ENCODE measurements at places on chromosomes 4 and X. TPM values are rescaled to one million over a fixed set of nuclear protein-coding genes. Genes with fewer than 3 reads are reported as not detected.

GRCh38 chr4:56212774-56213173 lies 174.5 kb downstream of the AASDH start:
- no peak for DNase-seq

GRCh38 chrX:24426921-24427746 lies 38.0 kb upstream of the PDK3 start:
- no peak for DNase-seq

The PFKFB1 gene
- not detected for total RNA-seq

The CDKL2 gene
- total RNA-seq = 1.8 TPM

The PJA1 gene
- total RNA-seq = 32.7 TPM
